CD14-positive monocyte (primary cell): ENCODE measurements at places on chromosomes 11 and 22.
A peak's percentile ranks its signal among the peaks of the same experiment; 100 is the strongest.

GRCh38 chr11:32072872-32073643 is 17.8 kb upstream of the RCN1 start:
- DNase-seq, result no peak

DNA sequence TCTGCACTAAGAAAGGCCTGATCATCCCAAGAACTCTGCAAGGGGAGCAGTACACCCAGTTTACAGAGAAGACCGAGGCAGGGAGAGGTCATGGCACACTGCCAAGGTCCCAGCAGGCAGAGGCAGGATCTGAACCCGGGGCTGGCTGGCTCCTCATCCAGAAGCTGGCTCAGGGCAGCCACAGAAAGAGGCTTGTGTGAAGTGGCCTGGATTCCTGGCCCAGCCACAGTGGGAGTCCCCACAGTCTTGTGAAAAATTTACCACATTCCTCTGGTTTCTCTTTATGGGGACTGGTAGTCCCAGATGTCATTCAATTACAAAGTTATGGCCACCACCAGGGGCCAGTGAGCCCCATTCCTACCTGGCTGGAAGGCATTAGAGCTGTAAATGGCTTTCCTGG is 440.5 kb downstream of the MIAT start:
- DNase-seq, result no peak

GRCh38 chr11:109974523-109974922 is 118.7 kb upstream of the ZC3H12C start:
- DNase-seq, result no peak

DNA sequence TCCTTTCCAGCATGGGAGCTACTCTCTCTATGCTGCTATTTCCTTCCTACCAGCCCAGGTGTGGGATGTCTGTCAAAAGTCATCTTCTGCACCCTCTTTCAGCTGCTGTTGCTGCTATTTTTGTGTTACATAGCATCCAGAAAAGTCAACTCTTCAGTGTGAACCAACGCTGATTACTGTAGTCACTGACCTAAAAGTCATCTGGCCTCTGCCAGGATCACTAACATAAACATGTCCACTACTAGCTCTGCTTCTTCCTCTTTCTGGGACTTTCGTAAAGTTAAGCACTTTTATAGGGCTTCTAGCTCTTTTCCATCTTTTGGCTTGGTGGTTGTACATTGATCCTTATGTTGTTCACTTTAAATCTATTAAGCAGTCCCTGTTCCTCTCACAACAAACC is 90.2 kb upstream of the CARD18 start:
- DNase-seq, result peak; percentile 31

GRCh38 chr22:20530368-20531153 is 23.2 kb downstream of the MED15 start:
- DNase-seq, result no peak

GRCh38 chr22:38861170-38861876 is 10.7 kb downstream of the CBX6 start:
- DNase-seq, result no peak

GRCh38 chr11:77064648-77065217 is 2.0 kb upstream of the CAPN5 start:
- DNase-seq, result no peak

DNA sequence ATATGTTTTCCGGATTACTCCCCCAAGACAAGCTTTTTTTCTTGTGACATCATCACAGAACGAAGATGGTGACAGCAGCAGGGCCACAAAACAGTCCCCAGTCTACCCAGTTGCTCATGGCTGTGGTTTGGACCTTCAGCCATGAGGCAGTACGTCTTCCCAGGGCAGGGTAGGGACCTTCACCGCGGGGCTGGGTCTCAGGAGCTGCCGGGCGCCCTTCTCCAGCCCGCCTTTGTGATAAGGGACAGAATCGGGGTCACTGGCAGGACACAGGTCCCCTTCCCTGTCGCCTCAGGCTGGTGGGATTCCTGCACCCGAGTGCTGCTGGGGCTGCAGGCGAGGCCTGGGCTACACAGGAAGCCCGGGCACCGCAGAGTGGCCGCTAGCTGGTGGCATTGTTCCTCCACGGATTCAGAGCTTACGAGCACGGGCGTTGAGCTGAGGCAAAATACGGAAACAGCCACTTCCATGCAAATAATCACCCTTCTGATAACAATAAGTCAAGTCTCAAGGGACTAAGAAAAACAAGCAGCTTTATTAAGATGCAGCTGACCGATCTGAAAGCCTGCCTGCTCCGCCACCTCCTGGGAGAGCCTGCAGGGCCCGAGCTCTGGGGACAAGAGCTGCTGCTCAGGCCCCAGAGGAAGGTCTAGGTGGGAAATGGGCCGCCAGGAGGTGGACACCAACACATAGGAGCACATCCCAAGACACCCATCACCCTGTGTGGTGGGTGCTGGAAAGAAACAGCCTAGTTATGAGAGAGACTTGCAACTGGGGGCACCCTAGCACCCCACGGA is 12.3 kb downstream of the TBX1 start:
- no peak for DNase-seq

DNA sequence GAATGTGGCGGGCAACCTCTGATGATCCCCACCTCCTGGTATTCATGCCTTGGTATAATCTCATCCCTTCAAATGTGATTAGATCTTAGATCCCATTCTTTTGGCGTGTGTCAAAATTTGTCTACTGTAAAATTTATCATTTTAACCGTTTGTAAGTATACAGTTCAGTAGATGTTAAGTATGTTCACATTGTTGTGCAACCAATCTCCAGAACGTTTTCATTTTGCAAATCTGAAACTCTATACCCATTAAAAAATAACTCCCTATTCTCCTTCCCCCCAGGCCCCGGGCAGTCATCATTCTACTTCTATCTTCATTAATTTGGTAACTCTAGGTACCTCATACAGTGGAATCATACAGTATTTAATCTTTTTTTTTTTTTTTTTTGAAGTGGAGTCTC is 159.0 kb downstream of the LDLRAD3 start:
- no peak for DNase-seq

GRCh38 chr11:117837070-117837776 is 12.7 kb upstream of the FXYD2 start:
- peak; percentile 59 for DNase-seq

- peak; percentile 44 for DNase-seq
Measured at GRCh38 chr11:120511116-120511819, at the start of gene GRIK4. Gene GRIK4 (plus strand): TSS chr11:120511748. CDS start chr11:120660319, 148,571 bp downstream.

DNA sequence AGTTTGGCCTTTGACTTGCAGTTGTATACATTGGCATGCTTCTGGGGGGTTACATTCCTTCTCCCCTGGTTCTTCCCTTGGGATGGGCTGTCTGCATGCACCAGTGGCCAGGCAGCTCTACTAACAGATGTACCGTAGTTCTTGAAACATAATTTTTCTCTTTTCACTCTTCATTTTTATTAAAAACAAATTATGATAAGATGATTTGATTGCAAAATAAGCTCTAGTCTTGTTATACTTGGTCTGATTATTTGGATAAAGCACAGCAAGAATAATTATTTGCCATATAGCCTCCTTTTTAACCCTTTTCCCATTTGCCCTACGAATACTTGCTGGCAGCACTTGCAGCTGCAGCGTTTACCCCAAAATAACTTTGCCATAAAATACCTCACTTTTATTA is 12.7 kb downstream of the OR56A5 start:
- DNase-seq, result no peak

DNA sequence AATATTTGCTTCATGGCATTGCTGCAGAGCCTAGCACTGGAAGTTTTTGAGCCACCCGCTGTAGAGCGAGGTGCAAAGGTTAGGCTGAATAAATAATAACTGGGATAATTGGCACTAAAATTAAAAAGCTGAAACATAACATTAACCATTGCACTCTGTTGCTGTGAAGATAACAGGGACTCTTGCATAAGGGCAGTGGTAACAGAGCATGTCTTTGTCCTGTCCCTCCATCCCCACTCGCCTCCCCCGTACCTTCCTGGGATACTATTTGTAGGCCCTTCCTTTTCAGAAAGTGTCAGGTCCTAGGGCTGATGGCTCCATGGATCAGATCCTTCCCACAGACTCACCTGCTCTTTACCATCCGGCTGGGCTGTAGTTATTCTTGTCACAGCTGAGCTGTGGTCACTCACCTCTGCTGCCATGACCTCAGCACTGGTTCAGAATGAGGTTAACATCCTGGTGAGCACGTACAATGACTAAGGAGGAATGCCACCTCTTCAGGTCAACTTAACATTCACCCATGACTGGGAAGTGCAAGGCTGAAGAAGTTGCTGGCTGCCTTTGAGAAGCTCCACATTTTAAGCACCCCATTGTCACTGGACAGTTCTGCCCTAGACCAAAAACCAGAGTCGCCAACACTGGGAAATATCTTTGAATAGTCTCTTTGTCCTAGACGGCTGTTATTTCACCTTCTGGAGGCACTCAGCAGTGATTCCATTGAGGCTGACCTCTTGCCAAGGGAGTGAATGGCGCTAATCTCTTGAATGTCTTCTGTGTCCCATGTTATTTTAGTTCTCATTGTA is 103.2 kb upstream of the KIRREL3 start:
- DNase-seq, result no peak

DNA sequence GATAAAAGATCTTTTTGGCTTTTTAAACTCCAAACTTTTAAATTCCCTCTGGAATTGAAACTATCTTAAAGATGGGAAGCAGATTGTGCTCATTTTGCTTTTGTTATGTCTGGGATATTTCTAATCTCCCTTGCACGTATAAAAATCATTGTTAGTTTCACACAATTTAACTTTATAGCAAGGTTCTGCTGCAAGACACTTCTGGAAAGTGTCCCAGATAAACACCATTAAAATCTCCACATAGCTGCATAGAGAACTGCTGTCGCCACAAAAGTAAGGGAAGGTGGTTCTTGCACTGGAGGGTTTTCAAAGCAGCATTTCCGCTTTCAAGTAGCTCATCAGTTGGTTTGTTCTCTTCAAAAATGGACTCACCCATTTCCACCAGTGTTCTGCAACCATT is 11.8 kb downstream of the PTS start:
- no peak for DNase-seq

GRCh38 chr11:83921447-83922192 is 635.5 kb upstream of the CCDC90B start:
- no peak for DNase-seq

GRCh38 chr11:1546077-1546535 is 26.0 kb downstream of the DUSP8 start:
- DNase-seq, result no peak

- DNase-seq, result no peak
Measured at GRCh38 chr11:44507491-44507890, 58.0 kb upstream of the CD82 start.

- DNase-seq, result peak; percentile 45
Measured at GRCh38 chr11:34613552-34614056, 7.3 kb upstream of the EHF start.

GRCh38 chr11:129307162-129307561 is 68.5 kb upstream of the BARX2 start:
- DNase-seq, result no peak

- no peak for DNase-seq
Measured at GRCh38 chr11:86896441-86896841, 58.8 kb downstream of the FZD4 start.

- DNase-seq, result no peak
Measured at GRCh38 chr22:33380789-33381530, 322.8 kb upstream of the SYN3 start.

- DNase-seq, result no peak
Measured at GRCh38 chr11:16191212-16191867, 165.0 kb downstream of the SOX6 start.

GRCh38 chr11:120182372-120182771 is 28.5 kb upstream of the OAF start:
- DNase-seq, result no peak

- peak; percentile 39 for DNase-seq
Measured at GRCh38 chr22:26479792-26480610, 3.6 kb downstream of the HPS4 start.

DNA sequence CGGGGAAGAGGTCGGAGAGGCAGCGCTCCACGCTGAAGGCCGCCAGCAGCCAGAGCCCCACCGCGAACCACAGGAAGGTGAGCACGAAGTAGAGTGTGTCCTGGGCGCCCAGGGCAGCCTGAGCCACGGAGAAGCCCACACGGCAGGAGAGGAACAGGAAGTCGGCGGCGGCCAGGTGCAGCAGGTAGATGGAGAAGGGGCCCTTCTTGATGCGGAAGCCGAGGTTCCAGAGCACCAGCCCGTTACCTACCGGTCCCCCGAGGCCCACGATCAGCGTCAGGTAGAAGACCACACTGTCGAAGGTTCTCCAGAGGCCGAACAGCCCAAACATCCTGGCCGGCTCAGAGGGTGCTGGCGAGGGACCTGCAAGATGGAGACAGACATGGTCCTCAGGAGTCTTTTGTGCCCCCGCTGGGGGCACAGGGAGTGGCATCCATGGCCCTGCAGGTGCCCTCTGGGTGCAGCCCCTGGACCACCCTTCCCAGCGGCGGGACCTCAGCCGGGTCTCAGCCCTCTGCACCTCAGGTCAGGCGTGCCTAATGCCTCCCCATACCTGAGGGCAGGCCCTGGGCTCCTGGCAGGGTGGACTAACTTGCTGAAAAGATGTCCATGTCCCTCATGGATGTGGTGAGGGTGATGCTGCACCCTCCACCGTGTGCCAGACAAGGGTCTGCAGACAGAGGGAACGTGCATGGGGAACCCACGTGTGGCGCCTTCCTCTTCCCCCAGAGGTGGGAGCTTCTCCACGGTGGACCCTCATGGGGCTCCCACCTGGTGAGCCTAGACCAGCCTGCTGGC is at the start of gene MRGPRG:
MRGPRG (minus strand) TSS at position 331 of the 798 bp plus-strand sequence; CDS start at position 331, 0 bp downstream.
- DNase-seq, result no peak

DNA sequence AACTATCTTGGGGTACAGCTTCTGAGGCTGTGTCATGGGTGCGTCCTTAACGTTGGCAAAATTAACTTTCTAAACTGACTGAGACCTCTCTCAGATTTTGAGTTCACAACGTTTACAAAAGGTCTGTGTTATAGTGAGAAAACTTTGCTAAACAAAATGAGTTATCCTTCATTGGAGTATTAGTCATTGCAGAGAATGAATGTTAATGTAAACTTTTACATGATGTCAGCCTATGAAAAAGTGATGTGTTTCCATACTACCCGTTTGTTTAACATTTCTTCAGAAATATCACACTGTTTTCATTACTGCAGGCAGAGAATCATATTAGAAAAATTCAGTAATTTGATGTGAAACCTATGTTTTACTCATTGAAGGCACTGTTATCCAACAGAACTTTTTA is 32.1 kb downstream of the HSD17B12 start:
- DNase-seq, result no peak

- no peak for DNase-seq
Measured at GRCh38 chr11:14370496-14370895, 11.5 kb upstream of the RRAS2 start.

GRCh38 chr11:68216171-68216938 is 3.3 kb upstream of the KMT5B start:
- DNase-seq, result no peak

GRCh38 chr11:34274712-34275398 is 83.0 kb downstream of the ABTB2 start:
- no peak for DNase-seq

DNA sequence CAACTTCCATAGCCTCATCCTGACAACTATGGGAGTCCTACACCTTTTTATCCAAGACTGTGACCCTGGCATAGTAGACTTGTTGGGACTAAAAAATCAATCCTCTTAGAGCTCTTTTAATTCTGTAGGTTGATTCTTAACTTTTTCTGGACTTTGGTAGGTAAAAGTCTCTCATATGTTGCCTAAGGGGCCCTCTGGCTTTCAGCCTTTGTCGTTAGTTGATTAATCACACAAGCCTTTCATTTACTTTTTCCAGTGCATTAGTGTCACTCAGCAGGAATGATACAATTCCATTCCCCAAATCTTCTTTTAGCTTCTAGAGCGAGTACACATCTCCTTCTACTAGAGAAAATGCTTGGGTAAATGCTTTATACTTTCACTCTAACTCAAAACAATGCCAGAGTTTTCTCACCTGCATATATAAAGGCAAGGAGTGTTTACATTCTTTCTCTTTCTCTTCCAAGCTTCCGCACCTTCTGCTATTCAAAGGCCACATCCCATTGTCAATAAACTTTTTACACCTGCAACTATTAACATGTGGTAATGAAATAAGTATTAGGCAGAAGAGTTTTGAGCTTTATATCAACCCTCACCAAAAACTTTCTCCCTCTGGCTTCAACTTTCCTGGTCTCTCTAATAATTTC is 516.6 kb downstream of the FAM181B start:
- no peak for DNase-seq
